ENCODE measurements at places on chromosomes 3 and 15.

DNA sequence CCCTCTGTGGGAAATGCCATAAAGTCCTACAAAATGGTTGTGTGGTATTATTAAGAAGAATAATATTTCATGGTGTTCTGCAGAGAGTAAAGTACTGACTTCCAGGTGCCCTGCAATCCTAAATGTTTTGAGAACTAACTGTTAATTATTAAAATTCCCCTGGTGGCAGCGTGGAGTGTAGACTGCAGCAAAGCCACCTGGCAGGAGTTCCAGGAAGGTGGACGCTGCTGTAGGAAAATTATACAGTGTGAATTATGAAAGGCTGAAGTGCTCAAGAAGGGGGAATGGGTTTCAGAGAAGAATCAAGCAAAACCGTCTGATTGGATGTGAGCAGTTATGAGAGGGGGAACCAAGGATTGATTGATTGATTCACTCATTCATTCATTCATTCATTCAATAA is 572.4 kb upstream of the PPP2R3A start:
- DNase-seq = no peak

GRCh38 chr15:84975871-84976351 is 5.7 kb upstream of the PDE8A start:
- DNase-seq = no peak

GRCh38 chr3:85539232-85539631 is 580.4 kb downstream of the CADM2 start:
- no peak for DNase-seq

- DNase-seq = no peak
These were observed 19.0 kb downstream of the POPDC2 start for GRCh38 chr3:119641416-119641815.

DNA sequence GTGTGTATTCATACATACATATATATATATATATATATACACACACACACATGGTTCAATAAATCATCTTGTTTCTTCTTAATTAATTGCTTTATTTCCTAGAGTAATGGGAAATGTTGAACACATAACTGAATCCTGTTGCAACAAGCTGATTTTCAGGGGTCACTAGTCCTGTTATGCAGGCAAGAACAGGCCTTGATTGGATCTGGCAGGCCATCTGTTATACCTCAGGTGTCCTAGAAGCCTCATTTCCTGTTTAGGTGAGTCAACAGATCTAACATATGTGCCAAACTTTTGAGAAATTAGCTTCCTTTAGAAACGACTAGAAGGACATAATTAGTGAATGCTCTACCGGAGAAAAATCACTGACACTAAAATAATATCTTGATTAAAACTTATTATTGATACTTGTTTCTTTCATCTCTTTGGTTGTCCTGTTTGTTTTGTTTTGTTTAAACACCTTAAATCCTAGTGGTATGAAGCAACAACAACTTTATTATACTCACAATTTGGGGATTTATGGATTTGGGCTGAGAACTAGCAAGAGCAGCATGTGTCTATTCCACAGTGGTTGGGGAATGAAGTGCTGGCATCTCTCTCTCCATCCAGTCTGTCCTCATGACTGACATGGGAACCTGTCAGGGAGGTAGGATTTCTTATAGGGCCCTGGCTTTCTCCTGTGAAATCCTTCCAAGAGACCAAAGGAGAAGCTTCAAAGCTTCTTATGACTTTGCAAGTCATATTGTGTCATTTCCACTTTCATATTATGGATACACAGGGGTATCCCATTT is 552.6 kb downstream of the NSUN3 start:
- no peak for DNase-seq

GRCh38 chr3:128665362-128666021 is 14.9 kb upstream of the RPN1 start:
- no peak for DNase-seq

DNA sequence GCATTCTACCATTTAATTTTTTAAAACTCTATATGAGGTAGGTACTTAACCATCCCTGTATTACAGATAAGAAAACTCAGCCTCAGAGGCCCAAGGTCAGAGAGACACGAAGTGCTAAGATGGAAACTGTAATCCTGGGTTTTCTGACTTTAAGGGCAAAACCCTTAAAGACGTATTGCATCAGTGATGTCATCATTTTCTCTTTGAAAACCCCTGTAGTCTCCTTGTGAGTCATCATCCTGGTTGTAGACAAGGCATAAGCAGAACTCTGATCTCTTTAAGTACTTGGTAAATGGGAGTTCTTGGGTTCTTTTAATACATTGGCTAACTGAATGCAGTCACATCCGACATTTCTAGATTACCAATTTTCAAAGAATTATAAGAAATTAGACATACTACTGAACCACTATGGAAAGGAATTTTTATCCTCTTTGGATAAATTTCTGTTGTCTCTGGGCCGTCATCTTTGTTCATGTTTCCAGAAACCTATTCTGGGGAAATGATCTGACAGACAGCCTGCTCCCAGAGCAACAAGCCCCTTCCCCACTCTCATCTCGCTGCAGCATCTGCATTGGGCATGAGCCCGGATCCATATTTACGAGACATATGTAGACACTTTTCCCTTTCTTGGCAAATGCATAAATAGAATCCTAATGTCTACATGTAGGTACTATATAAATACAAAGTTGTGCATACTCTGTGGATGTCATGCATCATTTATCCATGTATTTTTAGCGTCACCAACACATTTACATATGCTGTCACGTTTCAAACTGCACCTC is 48.7 kb upstream of the MDFIC2 start:
- DNase-seq = no peak

- no peak for DNase-seq
These were observed 149.8 kb downstream of the TMCO5A start for GRCh38 chr15:38084289-38084688.

GRCh38 chr15:36802861-36803531 is 223.6 kb downstream of the CDIN1 start:
- DNase-seq = no peak

DNA sequence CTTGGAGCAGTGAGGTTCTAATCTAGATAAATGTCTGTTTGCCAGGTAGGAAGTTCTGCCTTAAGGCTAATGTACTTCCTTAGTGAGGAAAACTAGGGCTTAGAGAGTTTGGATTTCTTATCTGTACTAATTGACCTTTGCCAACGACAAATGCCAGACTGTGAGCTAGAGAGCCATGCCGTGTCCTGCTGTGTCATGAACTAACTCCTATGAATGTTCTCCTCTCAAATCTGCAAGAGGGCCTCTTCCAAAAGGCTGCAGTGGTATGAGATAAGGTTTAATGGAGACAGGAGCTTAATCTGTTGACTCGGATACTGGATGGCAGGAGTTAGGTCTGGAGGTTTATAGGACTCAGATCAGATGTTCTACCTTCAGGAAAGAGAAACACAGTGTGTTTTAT is 524.9 kb downstream of the NTRK3 start:
- DNase-seq = no peak

- DNase-seq = no peak
These were observed 109.3 kb upstream of the MME start for GRCh38 chr3:154970797-154971196.

- no peak for DNase-seq
These were observed 25.3 kb downstream of the FOXL2 start for GRCh38 chr3:138921316-138922292.

- DNase-seq = no peak
These were observed 66.2 kb upstream of the ONECUT1 start for GRCh38 chr15:52856286-52856685.

GRCh38 chr15:68729789-68730411 is 90.8 kb downstream of the ANP32A start:
- DNase-seq = no peak

GRCh38 chr15:95405447-95405846 is 925.1 kb upstream of the NR2F2 start:
- no peak for DNase-seq

DNA sequence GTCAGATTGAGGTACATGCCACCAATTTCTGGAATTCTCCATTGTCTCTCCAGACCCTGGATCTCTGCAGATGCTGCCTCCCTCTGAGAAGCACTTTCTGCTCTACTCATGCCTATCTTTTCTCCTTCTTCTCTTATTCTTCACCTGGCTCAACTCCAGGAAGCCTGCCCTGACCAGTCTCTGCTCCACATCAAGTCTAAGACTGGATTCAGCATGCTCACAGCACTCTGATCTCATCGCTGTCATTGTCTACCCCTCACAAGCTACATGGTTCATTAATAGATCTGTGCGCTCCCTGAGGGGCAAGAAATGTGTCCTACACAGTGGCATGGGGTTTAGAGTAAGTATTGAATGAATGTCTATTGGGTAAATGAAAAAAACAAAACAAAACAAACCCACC is 38.7 kb downstream of the CCR4 start:
- DNase-seq = no peak

DNA sequence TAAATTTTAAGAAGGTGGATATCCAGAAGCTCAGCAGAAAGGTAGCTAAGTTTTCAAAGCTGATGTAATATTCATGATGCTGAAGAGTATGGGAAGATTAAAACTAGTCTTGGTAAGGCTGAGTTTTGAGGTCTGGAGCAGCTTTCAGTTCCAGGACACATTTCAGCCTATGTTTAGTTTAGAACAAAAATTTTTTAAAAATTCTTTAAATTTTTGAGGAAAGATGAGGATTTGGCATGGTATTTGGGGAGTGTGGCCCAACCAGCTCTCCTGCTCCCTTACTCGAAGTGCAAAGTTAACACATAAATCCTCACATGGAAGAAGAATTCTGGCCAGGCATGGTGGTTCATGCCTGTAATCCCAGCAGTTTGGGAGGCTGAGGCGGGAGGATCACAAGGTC is 1039.1 kb downstream of the NAALADL2 start:
- no peak for DNase-seq

- DNase-seq = no peak
These were observed 58.9 kb downstream of the CNOT10 start for GRCh38 chr3:32743934-32744333.

DNA sequence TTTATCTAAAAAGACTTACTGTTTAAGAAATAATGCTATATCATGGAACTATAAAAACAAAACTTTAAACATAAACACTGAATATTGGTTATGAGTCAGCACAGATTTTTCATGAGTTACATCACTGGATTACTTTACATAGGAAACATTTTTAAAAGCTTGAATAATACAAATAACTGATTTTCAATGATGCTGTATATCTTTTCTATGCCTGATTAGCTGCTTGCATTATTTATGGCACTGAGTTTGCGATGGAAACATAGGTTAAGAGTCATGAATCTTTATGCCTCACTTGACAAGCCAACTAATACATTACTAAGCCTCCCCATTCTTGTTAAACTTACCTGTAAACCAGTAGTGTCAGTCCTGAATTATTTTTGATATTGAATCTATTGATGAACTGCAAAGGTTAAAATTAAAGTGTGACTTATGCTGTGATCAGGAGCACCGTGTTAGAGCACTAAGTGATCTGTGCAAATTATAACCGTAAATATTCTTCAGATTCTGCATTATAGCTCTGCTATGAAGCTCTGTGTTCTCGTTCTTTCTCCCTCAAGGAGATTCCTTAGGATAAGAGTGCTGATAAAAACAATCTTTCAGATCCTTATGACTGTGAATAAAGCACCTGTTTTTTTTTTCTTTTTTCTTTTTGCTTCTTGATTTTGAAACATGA is 437.3 kb upstream of the BCHE start:
- no peak for DNase-seq

GRCh38 chr3:38646630-38647029 is 2.9 kb downstream of the SCN5A start:
- DNase-seq = no peak

- no peak for DNase-seq
These were observed 58.7 kb downstream of the CD200 start for GRCh38 chr3:112391648-112392047.

- DNase-seq = no peak
These were observed 16.9 kb upstream of the C15orf61 start for GRCh38 chr15:67504056-67504455.

- no peak for DNase-seq
These were observed 959.8 kb downstream of the NAALADL2 start for GRCh38 chr3:175818811-175819464.

DNA sequence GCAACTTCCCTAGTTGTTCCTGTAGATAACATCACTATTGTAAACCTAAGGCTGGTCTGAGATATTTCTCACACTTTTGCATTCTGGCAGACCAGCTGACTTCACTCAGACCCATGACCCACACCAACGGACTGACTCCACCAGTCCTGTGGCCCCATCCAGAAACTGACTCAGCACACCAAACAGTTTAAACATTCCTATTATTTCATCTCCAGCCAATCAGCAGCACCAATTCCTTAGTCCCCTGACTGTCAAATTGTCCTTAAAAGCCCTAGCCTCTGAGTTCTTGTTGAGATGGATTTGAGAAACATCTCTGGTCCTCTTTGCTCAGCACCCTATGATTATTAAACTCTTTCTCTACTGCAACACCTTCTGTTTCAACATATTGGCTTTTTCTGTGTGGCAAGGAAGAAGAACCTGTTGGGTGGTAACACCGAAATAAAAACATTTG is 12.2 kb upstream of the IDH2 start:
- no peak for DNase-seq

- DNase-seq = no peak
These were observed 45.6 kb downstream of the DNASE1L3 start for GRCh38 chr3:58164906-58165821.

- no peak for DNase-seq
These were observed 13.0 kb upstream of the RPLP1 start for GRCh38 chr15:69439623-69440022.

GRCh38 chr3:141122455-141123030 is 71.4 kb downstream of the SPSB4 start:
- DNase-seq = no peak

GRCh38 chr3:169297214-169297613 is 366.3 kb downstream of the MECOM start:
- DNase-seq = no peak

DNA sequence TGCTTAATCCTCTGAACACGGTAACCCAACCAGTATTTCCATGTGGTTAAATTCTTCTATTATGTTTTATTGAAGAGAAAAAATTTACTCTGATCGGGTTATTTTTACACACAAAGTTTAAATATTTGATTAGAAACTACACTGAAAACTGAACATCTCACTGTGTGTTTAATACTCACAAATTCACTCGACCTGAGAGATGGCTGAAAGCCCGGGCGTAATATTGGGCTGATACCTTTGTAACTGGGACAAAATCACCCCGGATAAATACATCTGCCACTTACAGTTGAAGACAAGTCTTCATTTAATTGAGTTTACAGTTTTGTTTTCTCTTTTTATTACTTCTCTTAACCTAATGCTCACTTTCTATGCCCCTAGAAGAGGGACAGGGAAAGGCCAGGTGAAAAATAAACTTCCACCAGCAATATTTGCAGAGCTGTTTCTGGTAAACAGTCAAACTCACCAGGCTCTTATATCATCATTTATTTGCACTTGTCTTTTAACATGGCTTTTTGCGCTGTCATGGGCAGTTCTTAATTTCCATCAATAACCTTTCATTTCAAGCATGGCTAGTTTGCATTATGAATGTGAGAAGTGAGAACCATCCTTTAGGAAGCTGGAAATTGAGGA is 145.6 kb upstream of the TMCO5A start:
- DNase-seq = no peak

- DNase-seq = no peak
These were observed 12.3 kb downstream of the ANPEP start for GRCh38 chr15:89802231-89802928.

DNA sequence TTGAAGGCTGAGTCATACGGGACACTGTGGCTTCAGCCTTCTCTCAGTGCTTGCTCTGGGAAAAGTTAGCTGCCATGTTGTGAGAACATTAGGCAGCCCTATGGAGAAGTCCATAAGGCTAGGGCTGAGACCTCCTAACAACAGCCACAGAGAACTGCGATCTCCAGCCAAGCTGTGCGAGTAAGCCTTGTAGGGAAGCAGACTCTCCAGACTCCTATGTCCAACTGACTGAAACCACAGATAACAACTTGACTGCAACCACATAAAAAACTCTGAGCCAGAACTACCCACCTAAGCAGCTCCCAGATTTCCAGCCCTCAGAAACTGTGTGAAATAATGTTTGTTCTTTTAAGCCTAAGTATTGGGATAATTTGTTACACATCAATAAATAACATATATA is 40.7 kb downstream of the DENND6A start:
- no peak for DNase-seq
